Epithelial cell of prostate (primary cell): ENCODE measurements at places on chromosomes 13 and 19.

DNA sequence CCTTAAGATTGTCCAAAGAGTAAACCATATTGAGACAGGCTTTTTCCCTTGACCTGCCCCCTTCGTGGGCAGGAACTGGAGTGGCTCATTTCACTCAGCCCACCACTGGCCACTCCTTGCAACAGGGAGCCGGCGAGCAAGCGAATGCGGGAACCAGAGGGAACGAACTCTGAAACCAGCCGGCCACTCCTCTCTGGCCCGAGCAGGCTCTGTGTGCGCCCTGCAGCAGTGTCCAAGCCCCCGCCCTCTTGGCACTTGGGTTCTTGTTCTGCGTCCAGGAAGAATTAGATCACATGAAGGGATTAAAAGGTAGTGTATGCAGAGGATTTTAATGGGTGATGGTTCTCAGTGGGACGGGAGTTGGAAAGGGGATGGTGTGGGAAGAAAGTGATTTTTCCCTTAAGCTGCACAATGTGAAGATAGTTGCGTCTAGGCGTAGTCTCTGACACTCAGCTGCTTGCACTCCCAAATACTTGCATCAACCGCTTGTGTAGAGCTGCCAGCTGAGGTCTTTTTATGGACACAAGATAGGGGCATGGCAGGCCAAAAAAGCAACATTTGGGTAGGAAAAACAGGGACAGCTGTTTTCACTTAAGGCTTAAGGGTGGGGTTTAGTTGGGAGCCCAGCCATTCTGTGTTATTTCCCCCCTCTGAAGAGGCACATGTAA, 1209.7 kb upstream of the PCDH20 start:
- DNase-seq = no peak

DNA sequence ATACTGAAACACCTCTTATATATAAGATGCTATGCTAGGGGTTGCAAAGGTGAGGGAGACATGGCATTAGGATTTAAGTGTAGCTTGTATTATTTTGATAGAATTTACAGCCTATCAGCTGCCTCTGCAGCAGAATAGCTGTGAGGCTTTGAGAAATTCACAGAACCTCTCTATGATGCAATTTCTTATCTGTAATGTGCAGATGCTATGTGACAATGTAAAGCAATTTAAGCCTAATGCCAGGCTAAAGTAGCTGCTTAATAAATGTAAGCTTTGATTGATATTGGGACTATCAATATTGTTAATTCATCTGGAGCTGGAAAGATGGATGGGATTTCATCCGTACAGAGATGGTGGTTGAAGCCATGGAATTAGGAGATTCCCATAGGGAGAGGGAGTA, 1.6 kb downstream of the ADGRE3 start:
- no peak for DNase-seq

GRCh38 chr13:60363288-60363687, 33.7 kb upstream of the TDRD3 start:
- no peak for DNase-seq

GRCh38 chr19:49150106-49150943, 4.9 kb downstream of the HRC start:
- no peak for DNase-seq

GRCh38 chr19:41546386-41546789, 29.6 kb upstream of the CEACAM21 start:
- DNase-seq = no peak

- no peak for DNase-seq
Measured at GRCh38 chr13:110133425-110134235, 173.3 kb downstream of the COL4A1 start.

DNA sequence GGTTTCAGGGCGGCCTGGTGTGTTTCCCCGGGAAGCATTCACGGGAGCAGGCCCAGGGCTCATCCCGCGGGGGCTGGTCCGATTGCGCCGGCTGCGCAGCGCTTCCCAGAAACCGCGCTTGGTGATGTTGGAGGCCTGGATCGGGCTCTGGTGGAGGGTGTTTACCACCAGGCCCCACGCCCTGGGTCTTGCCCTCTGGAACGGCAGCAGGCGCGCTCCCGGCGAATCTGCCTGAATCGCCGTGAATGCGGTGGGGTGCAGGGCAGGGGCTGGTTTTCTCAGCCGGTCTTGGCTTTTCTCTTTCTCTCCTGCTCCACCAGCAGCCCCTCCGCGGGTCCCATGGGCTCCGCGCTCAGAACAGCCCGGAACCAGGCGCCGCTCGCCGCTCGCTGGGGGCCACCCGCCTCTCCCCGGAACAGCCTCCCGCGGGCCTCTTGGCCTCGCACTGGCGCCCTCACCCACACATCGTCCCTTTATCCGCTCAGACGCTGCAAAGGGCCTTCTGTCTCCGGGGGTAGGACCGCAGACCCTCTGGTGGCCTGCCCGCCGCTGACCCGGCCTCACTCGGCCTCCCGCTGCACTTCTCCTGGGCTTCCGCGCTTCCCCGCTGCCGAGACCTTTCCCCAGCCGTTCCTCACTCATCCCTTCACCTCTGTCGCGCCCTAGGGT, 69.4 kb upstream of the GJB6 start:
- no peak for DNase-seq

- DNase-seq = no peak
Measured at GRCh38 chr13:109152311-109152820, 523.0 kb downstream of the MYO16 start.

- no peak for DNase-seq
Measured at GRCh38 chr13:93398167-93399035, 171.8 kb downstream of the GPC6 start.

DNA sequence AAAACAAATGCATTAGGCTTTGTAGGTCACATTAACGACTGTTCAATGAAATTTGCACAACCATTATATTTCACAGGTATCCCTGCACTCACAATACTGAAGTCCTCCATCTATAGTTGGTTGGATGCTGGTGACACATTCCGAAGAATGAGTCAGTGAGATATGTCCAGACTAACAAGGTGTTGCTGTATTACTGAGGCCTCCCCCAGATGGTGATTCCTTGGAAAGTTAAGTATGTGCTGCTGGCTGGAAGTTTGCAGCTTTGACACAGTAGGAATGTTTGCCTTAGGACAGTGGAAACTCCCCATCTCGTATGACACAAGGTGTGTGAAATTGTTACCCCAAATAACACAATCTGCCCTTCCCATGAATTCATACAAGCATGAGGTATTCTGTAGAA, 46.6 kb downstream of the FGF14 start:
- DNase-seq = no peak

DNA sequence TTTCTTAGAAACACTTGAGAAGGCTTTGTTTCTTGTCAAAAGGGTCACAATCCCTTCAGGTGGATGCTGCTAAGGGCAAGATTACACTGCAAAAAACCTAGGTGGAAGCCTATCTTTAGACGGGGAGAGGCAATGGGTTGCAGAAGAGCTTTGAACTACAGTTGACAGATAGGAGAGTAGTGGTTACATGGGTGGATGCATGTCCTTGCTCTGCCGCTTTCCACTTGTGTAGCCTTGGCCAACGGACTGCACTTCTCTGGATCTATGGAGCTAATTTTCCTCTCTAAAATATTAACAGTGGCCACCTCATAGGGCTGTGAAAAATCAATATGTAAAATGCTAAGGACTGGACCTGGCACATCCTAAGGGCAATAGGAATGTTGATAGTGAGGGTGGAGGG, 980 bp downstream of the BCKDHA start:
- no peak for DNase-seq

DNA sequence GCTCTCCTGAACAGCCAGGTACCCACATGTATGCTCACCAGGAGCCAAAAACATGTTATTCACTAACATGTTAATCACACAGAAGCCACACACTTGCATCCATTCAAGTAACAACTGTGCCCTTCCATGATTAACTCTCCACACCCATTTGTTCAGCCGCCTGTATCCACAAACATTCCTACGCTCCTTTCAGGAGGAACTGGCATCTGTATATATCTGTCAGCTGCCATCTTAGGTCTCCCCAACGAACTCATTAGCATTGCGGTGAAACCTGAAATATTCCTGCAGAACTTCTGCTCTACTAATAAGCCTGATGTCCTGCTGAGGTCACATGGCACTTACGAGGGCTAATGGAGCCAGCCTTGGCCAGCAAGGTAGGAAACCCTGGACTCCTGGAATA, 33.0 kb downstream of the OLFM2 start:
- no peak for DNase-seq

GRCh38 chr13:80342471-80343371, 1.8 kb upstream of the SPRY2 start:
- DNase-seq = no peak
